ENCODE measurements at places on chromosomes 11 and 22. TPM values are rescaled to one million over a fixed set of nuclear protein-coding genes. Genes with fewer than 3 reads are reported as not detected.

KIF18A gene
- 5.4 TPM for total RNA-seq

KCNA4 gene
- total RNA-seq: not detected

RFPL3 gene
- not detected for total RNA-seq

TRIM64 gene
- not detected for total RNA-seq

DGCR6 gene
- 1.6 TPM for total RNA-seq

OR10D3 gene
- total RNA-seq: not detected

MRGPRE gene
- total RNA-seq: not detected

ENDOD1 gene
- total RNA-seq: 28.3 TPM

SOX10 gene
- total RNA-seq: 0.44 TPM

KCNJ1 gene
- total RNA-seq: not detected

DDI1 gene
- total RNA-seq: not detected

OTOG gene
- not detected for total RNA-seq

CRYBA4 gene
- not detected for total RNA-seq

ASRGL1 gene
- 1.2 TPM for total RNA-seq

PKNOX2 gene
- 0.28 TPM for total RNA-seq

OR2D2 gene
- total RNA-seq: 0.20 TPM

BTBD10 gene
- 29.8 TPM for total RNA-seq

SMIM35 gene
- total RNA-seq: not detected

RAG2 gene
- total RNA-seq: not detected

NAGA gene
- 11.2 TPM for total RNA-seq

MYO7A gene
- 0.96 TPM for total RNA-seq

MMP8 gene
- not detected for total RNA-seq

MS4A7 gene
- total RNA-seq: 1.4 TPM

All from esophagus mucosa (tissue), 1 donor.